ENCODE measurements at places on chromosomes 2 and 18.

GRCh38 chr2:46336283-46336959 is 39.2 kb downstream of the EPAS1 start:
- peak; percentile 72 for DNase-seq

DNA sequence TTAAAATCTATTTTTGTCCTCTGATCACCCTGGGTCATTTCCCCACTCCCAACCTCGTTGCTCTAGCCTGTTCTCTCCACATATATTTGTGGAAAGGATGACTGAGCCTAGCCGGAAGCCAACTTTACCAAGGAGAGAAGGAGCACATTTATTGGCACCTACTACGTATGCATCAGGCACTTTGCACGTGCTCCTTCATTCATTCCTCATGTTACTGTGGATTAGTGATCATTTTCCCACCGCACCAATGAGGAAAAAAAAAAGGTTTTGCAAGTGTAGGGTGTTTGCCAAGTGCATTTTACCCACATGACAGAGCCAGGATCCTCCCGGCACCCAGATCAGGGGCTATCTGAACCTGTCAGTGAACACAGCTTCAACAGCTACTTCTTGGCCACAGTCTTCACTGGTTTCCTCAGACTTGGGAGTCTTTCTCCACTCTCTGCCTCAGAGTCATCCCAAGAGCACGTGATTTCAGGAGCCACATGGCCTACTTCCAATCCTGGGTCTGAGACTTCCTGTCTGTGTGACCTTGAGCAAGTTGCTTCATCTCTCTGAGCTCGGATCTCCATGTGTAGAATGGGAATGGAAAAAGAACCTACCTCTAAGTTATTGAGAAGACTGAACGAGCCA is 1.9 kb upstream of the C1QL2 start:
- DNase-seq: peak; percentile 11

GRCh38 chr2:226414335-226414734 is 385.3 kb downstream of the IRS1 start:
- no peak for DNase-seq

DNA sequence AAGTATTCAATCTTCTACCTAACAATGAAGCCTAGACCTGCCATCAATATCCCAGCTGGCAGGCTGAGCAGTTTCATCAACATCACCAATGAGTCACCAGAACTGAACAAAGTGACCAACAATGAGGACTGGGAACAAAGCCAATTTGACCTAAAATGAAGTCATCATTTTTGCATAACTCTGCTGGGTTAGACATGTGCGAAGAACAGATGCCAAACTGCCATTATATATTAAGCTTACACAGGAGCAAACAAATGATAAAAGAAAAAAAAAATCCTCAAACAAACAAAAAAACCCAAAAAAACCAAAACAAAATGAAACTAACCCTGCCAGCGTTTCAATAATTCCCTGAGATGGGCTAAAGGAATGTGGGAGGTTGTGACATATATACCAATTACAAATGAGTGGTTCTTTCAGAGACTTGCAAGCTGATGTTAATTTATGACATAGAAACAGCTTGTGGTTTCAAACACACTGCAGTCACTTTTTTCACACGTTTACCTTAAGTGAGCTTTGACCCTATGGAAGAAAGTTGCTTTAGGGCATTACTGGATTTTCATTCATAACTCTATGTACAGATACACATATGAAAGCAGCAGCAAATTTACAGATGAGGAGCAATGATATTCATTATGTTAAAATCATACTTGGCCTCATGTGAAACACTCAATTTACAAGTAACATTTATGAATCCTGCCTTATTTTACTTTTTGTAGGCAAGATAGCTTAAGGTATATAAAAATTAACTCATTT is 56.9 kb upstream of the CCDC141 start:
- peak; percentile 98 for DNase-seq

GRCh38 chr2:36294316-36294721 is 61.3 kb upstream of the CRIM1 start:
- DNase-seq: no peak

DNA sequence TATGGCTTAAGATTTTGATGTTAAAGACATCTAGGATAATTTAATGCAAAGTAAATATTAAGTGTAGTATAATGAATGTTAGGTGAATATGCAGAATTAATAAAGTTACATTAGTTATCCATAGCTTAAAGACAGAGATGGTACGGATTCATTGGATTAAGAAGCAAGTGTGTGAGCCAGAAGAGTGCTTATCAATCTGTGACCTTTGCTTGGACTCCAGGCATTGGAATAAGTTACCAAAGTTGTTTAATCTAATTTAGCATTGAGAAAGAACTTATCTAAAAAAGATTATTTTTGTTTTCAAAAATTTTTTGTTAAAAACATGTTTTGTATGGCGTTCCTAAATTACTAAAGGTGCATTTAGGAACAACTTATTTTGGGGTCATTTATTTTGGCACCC is 23.8 kb downstream of the NCOA1 start:
- no peak for DNase-seq

DNA sequence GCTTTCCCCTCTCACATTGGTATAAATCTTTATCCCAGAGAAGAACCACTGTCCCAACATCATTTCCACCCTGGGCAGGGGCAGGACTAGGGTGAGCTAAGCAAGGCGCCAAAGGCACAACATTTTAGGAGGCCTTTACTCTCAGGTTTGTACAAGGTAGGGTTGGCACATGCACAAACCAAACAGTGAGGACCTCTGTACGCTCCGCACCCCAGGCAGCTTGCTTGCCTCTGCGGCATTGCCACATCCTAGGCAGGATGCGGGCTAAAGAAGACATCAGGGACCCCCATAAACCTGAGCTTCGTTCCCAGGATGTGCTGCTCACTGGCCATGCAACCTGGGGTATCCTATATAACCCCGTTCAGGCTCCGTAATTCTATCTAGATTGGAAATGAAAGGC is 128.1 kb upstream of the DAPL1 start:
- DNase-seq: no peak

GRCh38 chr2:25009954-25010353 is 31.9 kb upstream of the EFR3B start:
- no peak for DNase-seq

DNA sequence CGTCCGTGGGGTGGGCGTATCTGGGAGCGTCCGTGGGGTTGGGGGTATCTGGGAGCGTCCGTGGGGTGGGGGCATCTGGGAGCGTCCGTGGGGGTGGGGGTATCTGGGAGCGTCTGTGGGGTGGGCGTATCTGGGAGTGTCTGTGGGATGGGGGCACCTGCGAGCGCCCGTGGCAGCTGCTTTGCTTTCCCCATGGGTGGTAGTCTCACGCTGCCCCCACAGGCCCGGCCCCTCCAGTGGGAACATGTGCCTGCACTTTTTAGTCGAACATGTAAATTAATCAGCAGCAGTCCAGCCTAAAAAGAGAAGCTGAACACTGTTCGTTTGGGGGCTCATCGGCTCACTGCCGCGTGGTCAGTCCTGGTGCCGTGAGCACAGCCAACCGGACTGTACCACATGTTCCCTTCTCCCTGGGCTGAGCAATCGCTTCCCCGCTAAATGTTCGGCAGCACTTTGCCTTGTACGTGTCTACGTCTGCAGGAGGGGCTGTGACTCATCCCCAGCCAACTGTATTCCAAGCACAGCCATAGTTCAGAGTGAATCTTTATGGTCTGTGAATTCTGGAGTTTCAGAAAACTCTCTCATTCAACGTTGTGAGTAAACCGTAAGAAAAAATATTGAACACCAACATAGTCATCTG is 271.5 kb downstream of the AGAP1 start:
- peak; percentile 26 for DNase-seq

DNA sequence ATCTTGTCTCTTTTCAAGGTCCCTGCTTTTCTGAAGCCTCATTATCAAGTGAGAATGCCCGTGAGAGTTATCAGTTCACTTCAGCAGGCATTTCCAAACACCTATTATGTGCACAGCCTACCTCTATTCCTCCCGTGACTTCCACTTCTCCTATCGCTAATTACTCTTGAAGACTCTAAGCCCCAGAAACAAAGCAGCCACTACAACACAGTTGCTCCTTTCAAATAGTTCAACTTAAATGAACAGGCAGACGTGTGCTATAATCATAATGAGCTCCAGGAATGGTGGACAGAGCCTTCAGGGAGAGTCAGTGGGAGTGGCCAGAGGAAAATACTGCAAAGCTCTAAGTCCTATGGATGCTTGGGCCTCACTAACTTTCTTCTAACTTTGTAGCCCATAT is 159.0 kb downstream of the RDH14 start:
- DNase-seq: no peak

DNA sequence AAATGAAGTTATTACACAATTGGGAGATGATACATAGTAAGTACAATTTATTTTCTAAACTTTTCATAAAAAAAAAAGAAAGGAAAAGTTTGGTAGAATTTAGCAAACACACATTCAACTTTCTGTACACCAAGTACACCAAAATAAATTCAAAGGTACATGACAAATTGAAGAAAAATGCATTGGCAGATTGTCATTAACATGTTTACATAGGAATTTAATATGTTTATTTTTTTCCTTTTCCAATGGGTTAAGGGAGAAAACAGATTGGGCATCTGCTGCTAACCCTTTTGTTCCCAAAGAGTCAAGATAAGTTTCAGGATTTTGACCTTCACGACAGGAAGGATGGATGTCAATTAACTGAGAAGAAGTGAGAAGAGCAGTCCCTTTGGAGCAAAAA is 620.4 kb downstream of the XIRP2 start:
- no peak for DNase-seq

DNA sequence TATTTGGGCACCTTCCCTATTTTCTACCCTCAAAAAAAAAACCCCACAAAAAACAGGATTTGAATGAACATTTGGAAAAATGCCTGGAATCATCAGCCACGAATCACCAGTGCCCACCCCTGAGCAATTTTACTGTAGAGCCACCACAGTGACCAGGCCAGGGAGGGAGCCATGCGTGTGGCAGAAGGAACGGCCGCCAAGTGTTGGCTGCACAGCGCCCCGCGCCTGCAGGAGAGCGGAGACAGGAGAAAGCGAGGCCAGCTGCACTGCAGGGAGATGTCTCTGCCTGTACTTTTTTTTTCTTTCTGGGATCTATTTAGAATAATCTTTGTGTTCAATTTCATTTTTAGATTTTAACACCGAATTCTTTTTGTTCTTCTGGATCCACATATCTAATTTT is 269.3 kb upstream of the RAB12 start:
- no peak for DNase-seq

DNA sequence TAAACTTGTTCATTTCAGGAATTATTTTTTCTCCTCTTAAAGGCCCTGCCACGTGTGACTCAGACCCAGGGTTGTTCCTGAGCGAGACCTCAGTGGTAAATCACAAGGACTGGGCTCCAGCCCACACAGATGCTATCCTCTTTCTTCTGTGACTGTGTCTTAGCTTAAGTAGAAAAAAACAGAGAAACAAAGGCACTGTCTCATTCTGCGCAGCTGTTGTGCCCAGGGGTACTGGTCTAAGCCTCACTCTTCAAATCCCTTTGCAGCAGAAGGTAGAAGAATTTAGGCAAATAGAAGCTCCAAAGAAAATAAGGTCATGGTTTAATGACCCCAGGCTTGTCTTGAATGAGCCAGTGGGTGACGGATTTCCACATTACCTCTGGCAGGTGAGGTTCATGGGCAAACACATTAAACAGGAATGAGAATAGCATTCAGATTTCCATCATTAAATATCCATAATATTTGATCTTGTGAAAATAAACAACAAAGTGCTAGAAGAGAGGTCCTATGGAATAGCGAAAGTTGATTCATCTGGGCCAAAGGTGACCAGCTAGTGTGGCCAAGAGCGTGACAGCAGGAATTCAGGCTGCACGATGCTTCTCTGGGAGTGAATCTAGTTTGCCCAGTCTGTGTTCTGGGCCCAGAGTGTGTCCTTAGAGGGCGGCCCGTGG is 63.3 kb downstream of the LIPG start:
- no peak for DNase-seq

DNA sequence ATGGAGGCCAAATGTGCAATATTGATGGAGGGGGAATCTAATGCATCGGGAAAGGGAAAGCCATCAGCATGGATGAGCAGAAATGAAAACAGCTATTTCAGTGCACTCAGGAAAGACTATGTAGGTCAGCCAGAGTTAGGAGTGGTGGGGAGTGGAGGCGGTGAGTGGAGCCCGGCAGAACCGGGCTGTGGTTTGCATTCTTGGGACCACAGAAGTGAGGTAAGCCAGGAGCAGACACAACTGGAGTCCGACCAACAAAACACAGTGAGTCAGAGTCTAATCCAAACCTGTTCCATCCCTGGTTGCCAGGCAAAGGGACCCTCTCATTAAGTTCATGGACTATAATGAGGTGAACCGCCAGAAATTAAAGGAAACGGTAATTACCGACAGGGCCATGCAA is 61.1 kb upstream of the RAB12 start:
- DNase-seq: peak; percentile 38

DNA sequence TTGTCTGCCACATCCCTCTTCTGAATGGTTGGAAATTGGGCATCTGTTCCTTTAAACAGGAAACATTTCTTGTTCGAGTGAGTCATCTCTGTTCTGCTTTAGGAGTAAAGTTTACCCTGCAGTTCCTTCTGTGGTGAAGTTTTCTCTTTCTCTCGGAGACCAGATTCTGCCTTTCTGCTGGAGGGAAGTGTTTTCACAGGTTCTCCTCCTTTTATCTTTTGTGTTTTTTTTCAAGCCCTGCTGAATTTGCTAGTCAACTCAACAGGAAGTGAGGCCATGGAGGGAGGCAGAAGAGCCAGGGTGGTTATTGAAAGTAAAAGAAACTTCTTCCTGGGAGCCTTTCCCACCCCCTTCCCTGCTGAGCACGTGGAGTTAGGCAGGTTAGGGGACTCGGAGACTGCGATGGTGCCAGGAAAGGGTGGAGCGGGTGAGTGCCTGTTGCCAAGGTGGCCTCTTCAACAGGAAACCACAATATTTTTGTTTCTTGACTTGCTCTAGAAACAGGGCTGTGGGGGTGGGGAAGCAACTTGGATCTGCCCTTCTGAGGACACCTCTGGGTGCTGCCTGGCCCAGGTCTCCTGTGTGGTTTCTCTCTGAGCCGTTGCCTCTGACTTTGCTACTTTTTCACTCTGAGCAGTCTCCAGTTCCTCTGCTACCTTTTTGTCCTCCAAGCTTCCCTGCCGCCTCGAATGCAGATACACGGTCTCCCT is 2.2 kb upstream of the CASP8 start:
- peak; percentile 85 for DNase-seq

- no peak for DNase-seq
These were observed 6.4 kb upstream of the TRIB2 start for GRCh38 chr2:12710301-12710700.

DNA sequence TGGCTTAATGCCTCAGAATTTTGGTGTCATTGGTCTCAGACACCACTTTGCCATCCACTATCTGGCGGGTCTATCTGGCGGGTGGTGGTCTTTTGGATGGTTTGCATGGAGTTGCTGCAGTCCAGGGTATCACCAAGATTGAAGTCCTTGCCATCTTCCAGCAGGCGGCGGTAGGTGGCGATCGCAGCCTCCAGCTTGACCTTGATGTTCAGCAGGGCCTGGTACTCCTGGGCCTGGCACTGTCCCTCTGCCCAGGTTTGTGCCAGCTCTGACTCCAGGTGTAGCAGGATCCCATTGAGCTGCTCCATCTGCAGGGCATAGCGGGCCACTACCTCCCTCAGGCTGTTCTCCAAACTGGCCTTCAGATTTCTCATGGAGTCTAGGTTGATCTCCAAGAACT is 188.2 kb downstream of the MEMO1 start:
- no peak for DNase-seq

- DNase-seq: no peak
These were observed 52.5 kb upstream of the NT5C1B start for GRCh38 chr2:18641823-18642222.

GRCh38 chr18:40088130-40088529 is 1866.9 kb upstream of the PIK3C3 start:
- DNase-seq: no peak

GRCh38 chr18:987325-988186 is 82.9 kb downstream of the ADCYAP1 start:
- peak; percentile 99 for DNase-seq

All from fibroblast of the aortic adventitia (primary cell).